Thyroid gland (tissue), 4 donors: ENCODE measurements at places on chromosomes 12 and 14. TPM values are rescaled to one million over a fixed set of nuclear protein-coding genes. Genes with fewer than 3 reads are reported as not detected.

The SERPINA12 gene
- total RNA-seq: not detected

- H3K27me3 ChIP-seq: no peaks in the 10 kb centered on the region
- H3K36me3 ChIP-seq: no peaks in the 10 kb centered on the region
- no peak for DNase-seq
- no peak overlapping the region for H3K4me3 ChIP-seq
- H3K27ac ChIP-seq: no peak overlapping the region
Measured at GRCh38 chr12:120861074-120861795, 42.9 kb downstream of the SPPL3 start.

DNA sequence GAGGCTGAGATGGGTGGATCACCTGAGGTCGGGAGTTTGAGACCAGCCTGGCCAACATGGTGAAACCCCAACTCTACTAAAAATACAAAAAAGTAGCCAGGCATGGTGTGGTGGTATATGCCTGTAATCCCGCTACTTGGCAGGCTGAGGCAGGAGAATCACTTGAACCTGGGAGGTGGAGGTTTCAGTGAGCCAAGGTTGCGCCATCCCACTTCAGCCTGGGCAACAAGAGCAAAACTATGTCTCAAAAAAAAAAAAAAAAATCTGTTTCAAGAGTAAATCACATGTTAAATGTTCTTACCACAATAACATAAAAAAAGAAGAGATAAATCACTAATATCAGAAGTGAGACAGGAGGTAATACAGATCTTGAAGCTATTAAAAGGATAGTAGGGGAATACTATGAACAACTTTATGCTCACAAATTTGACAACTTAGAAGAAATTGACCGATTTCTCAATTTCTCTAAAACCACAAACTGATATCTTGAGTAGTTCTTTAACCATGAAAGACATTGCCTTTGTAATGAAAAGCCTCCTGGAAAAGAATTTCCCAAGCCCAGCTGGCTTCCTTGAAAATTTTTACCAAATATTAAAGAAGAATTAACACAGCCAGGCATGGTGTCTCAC is 37.7 kb downstream of the TAOK3 start:
- no peak overlapping the region for H3K4me3 ChIP-seq
- no peak overlapping the region for H3K27ac ChIP-seq
- peak; percentile 62 for DNase-seq
- H3K4me1 ChIP-seq: no peaks in the 10 kb centered on the region
- no peaks in the 10 kb centered on the region for H3K36me3 ChIP-seq

DNA sequence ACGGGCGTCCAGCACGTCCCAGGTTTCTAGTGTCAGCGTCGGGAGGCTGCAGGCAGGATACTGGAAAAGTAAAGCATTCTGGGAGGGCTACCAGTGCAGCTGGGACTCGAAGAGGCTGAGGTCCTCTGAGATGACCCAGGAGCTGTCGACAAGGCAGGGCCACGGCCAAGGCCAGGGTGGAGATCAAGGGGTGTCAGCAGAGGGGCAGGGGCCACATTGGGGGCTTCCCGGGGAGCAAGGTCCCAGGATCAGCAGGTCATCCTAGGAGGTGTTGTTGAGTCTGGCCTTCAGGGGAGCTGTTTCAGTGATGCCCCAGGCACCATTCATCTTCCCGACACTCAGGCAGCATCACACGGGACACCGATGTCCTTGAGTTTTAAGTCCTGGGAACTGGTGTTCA is 377.8 kb upstream of the SFSWAP start:
- no peaks in the 10 kb centered on the region for H3K27me3 ChIP-seq
- no peak for DNase-seq
- H3K27ac ChIP-seq: no peak overlapping the region
- no peaks in the 10 kb centered on the region for H3K36me3 ChIP-seq
- H3K4me3 ChIP-seq: no peak overlapping the region

GRCh38 chr14:43651896-43652295 is 855.2 kb downstream of the FSCB start:
- no peaks in the 10 kb centered on the region for H3K36me3 ChIP-seq
- no peaks in the 10 kb centered on the region for H3K4me1 ChIP-seq
- H3K4me3 ChIP-seq: no peak overlapping the region
- H3K27ac ChIP-seq: no peak overlapping the region
- no peaks in the 10 kb centered on the region for H3K27me3 ChIP-seq
